ENCODE measurements at places on chromosomes 13 and 19.

DNA sequence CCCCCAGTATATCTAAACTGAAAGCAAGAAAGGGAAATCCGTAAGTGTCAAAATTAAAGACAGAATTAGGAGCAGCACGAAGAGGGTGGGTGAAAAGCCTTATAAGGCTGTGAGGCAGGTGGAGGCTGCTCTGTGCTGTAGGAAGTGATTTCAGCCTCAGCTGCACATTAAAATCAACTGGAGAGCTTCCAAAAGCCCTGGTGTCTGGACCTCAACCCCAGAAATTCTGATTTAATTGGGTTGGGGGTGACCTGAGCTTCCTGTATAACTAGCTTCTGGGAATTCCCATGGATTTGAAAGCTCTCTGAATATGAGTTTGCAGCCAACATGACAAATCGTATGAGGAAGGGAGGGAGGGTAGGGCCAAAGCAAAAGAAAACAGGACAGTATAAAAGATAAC is 242.4 kb upstream of the TMTC4 start:
- no peak for DNase-seq

GRCh38 chr19:31530781-31531180 is 181.5 kb upstream of the TSHZ3 start:
- DNase-seq = no peak

- DNase-seq = no peak
These were observed 11.3 kb downstream of the STX10 start for GRCh38 chr19:13138916-13139198.

- peak; percentile 82 for DNase-seq
These were observed 15.4 kb upstream of the AP1M2 start for GRCh38 chr19:10602330-10603083.

GRCh38 chr19:1811472-1811894 is 593 bp downstream of the ATP8B3 start:
- no peak for DNase-seq

- peak; percentile 86 for DNase-seq
These were observed 112.5 kb downstream of the ZNF486 start for GRCh38 chr19:20279516-20279915.

GRCh38 chr13:36275190-36276002 is 22.2 kb downstream of the CCDC169 start:
- DNase-seq = peak; percentile 61

- DNase-seq = peak; percentile 59
These were observed 12.5 kb downstream of the FEM1A start for GRCh38 chr19:4803736-4804695.

GRCh38 chr19:18784786-18785120 is 6.4 kb downstream of the COMP start:
- no peak for DNase-seq
